ENCODE measurements at places on chromosomes 13 and 19. TPM values are rescaled to one million over a fixed set of nuclear protein-coding genes. Genes with fewer than 3 reads are reported as not detected.

DNA sequence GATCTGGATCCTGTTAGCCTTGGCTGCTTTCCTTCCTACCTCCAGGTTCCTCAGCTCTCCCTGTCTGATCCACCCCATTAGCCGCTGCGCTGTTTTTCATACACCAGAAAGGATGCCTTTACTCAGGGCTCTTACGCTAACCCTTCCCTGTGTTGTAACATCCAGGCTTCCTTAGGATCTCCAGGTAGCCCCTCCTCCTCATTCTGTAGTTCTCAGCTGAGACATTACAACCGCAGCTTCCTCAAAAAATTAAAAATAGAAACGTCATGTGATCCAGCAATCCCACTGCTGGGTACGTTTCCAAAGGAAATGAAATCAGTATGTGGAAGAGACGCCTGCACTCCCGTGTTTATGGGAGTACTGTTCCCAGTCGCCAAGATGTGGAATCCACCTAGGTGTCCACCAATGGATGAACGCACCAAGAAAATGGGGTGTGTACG, 18.4 kb upstream of the MYADM start:
- DNase-seq, result no peak

The ZSWIM9 gene
- total RNA-seq, result 2.0 TPM

- DNase-seq, result no peak
These were observed 149.8 kb downstream of the ZNF536 start for GRCh38 chr19:30521937-30522336.

- DNase-seq, result no peak
These were observed 136.2 kb downstream of the FLT1 start for GRCh38 chr13:28358708-28359107.

DNA sequence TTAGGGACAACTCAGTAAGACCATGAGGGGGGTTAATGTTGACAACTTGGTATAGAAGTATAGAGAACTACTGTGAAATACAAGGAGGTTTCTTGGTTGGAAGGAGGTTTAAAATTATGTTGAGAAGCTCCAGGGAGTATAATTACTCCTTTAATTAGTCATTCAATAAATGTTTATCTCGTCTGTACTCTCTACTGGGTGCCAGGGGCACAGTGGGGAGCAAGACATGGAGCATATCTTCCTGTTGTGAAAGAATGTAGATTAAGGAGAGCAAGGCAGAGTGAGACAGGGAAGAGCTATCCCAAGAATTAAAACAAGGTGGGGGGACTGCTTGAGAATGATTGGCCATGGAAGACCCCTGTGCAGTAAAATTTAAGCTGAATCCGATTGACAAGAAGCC, 33.7 kb upstream of the TDRD3 start:
- DNase-seq, result no peak

The ZNF575 gene
- total RNA-seq, result 0.82 TPM

- DNase-seq, result no peak
These were observed 79.4 kb downstream of the MAP4K1 start for GRCh38 chr19:38538386-38538785.

GRCh38 chr19:46955813-46956371, 63.7 kb upstream of the NPAS1 start:
- no peak for DNase-seq

The PRMT1 gene
- total RNA-seq, result 248 TPM

The UNC13A gene
- total RNA-seq, result 27.3 TPM

DNA sequence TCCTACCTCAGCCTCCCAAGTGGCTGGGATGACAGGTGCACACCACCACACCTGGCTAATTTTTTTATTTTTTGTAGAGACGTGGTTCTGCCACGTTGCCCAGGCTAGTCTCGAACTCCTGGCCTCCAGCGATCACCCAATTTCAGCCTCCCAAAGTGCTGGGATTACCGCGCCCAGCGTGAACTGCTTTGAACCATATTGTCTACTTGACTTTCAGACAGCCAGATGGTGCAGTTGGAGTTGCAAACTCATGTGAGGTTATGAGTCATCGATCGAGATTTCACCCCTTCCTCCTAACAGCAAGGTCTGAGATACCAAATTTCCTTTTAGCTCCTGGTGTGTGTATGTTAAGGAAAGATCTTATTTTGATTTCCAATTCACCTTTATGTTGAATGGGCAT, 2.7 kb downstream of the SLC27A1 start:
- no peak for DNase-seq

GRCh38 chr19:14434543-14435319, 1.6 kb downstream of the PKN1 start:
- no peak for DNase-seq

GRCh38 chr13:47832458-47832972, 168.6 kb downstream of the SUCLA2 start:
- DNase-seq, result no peak

The NBEA gene
- 209 TPM for total RNA-seq

GRCh38 chr13:114147803-114148520, 15.5 kb upstream of the RASA3 start:
- DNase-seq, result no peak

The RFPL4A gene
- total RNA-seq, result not detected

- DNase-seq, result peak; percentile 87
These were observed 7.9 kb downstream of the UNC13A start for GRCh38 chr19:17680230-17680722.

The ZNF468 gene
- 57.9 TPM for total RNA-seq

DNA sequence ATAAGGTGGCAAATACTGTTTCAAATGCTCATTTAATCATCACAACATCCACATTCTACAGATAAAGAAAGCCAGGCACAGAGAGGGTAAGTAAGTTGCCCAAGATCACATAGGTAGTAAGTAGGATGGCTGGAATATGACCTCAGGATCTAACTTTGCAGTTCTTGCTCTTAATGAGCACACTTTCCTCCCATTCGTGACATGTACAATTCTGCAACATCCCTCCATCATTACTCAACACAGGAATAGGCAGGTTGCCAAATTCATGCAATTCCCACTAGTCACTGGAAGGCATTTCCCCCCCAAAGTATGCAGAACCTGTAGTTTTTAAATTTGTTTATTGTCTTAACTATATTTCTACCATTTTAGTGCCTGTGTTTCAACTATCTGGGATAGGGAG, 109.2 kb downstream of the OLFM4 start:
- no peak for DNase-seq

DNA sequence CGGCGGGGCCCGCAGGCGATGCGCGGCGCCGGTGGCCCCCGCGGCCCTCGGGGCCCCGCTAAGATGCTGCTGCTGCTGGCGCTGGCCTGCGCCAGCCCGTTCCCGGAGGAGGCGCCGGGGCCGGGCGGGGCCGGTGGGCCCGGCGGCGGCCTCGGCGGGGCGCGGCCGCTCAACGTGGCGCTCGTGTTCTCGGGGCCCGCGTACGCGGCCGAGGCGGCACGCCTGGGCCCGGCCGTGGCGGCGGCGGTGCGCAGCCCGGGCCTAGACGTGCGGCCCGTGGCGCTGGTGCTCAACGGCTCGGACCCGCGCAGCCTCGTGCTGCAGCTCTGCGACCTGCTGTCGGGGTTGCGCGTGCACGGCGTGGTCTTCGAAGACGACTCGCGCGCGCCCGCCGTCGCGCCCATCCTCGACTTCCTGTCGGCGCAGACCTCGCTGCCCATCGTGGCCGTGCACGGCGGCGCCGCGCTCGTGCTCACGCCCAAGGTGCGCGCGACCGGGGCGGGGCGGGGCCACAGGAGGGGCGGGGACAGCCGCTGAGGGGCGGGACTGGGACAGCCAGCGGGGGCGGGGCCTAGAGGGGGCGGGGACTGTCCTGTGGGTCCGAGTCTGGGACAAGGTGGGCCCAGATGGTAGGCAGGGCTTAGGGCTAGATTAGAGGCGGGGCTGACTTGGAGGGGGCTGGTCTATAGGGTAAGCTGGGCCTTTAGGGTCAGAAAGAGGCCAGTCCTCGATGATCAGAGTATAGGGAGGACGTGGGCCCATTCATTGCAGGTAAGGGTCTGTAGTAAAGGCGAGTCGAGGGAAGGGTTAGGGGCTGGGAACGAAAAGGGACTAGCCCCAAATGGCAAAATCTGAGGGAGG, 5.1 kb downstream of the GRIN2D start:
- DNase-seq, result peak; percentile 71

DNA sequence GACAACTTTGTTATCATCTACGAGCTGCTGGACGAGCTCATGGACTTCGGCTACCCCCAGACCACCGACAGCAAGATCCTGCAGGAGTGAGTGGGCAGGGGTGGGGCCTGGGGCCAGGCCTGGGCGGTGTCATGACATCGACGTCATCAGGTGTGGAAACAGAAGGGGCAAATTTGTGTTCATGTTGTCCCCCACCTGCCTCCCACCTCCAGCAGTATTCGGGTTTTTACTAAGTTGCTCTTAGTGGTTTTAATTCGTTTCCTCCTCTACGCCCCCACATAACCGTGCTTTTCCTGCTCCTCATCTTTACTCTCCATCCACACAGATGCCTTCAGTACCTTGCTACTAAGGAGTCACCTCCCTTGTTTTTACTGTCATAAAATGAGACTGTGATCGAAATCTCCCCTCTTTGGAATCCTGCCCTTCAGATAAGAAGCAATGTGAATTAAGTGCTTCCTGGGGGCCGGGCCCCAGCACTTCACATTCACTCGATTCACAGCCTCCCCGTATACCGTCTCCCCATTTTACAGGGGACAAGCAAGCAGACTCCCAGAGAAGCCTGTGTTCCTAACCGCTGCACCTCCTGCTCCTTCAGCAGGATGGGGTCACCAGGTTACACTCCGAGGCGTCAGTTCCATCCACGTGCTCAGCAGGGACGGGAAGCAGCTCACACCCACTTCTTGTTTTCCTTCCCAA, 10.5 kb downstream of the AP1M1 start:
- no peak for DNase-seq

DNA sequence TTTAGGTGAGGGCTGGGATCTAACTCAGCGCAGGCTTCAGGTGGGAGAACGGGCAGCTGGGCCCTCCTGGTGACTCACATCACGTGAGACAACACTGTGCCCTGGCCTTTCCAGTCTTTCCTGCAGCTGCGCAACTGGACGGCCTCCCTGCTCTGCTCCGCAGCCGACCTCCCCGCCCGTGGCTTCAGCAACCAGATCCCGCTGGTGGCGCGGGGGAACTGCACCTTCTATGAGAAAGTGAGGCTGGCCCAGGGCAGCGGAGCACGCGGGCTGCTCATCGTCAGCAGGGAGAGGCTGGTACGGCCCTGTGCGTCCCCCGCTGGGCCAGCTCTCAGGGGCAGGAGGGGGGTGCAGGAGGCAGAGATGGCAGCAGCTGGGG, 8.8 kb downstream of the SPPL2B start:
- DNase-seq, result peak; percentile 64

The MYH14 gene
- total RNA-seq, result 0.82 TPM

DNA sequence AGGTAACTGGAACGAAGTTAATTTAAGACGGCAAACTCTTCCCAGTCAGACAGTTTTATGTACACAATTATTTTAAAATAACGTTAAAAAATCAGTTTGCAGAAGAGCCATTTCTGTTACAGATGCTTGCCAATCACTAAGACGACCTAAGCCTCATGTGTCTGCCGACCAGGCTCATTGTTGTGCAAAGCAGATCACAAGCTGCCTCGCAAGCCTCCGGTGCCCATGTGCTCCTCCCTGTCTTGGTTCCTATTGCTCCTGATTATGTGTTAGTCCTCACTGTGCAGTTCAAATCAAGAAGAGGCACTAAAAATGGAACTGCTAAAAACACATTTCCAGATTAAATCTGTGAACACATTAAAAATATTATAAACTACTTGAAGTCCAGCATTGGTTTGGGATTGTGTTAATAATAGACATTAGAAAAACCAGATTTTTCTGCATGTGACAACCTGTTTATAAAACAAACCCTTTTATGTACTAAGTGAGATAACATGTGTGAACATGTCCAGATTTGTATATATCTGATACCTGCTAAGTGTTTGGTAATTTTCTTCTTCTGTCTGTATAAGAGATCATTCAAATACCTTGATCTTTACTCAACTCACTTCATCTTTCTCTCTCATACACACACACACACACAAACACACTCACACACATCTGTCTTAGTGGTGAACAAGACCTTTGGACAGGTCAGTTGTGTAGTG, 81.9 kb upstream of the SLC15A1 start:
- DNase-seq, result no peak

- DNase-seq, result no peak
These were observed 863.3 kb downstream of the UQCRFS1 start for GRCh38 chr19:28349604-28350003.

DNA sequence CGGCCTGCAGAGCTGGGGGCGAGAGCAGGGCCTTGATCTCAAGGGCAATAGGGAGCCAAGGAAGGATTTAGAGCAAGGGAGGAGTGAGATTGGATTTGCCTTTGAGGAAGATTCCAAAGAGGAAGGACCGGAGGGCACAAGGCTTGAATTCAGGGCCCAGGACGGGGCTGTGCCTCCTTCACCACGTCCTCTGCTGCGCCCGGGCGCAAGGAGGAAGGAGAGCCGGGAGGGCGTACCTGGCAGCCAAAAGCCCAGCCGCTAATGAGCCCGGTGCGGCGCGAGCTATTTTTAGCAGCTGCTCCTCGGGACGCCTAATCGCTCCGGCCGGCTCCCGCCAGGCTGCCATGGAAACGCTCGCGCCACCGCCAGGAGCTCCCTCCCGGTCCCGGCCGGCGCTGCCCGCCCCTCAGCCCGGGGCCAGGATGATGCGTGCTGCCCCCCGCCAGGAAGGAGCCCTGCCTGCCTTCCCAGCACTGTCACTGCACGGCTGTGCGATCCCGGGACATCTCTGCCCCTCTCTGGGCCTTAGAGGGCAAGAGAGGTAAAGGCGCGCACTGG, 31.3 kb downstream of the TINCR start:
- DNase-seq, result peak; percentile 69

DNA sequence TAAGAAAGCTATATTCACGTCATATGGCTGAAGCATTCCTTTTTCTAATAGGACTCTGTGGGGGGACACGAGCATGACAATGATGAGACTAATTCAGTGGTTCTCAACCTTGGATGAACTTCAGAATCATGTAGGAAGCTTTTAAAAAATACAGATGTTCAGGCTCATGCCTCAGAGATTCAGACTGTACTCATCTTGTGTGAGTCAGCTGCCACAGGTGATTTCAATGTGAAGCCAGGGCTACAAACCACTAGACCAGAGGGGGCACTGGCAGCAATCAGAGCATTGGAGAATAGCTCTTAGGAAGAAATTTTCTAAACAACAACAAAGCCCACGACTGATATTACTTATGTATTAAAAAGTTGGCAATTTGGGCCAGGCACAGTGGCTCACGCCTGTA, 91.7 kb downstream of the SERP2 start:
- DNase-seq, result no peak

The PCDH20 gene
- 17.9 TPM for total RNA-seq

GRCh38 chr19:11814029-11814699, at the start of gene ZNF440:
Gene ZNF440 (plus strand): TSS chr19:11814273. CDS start chr19:11814448, 175 bp downstream.
- peak; percentile 94 for DNase-seq

DNA sequence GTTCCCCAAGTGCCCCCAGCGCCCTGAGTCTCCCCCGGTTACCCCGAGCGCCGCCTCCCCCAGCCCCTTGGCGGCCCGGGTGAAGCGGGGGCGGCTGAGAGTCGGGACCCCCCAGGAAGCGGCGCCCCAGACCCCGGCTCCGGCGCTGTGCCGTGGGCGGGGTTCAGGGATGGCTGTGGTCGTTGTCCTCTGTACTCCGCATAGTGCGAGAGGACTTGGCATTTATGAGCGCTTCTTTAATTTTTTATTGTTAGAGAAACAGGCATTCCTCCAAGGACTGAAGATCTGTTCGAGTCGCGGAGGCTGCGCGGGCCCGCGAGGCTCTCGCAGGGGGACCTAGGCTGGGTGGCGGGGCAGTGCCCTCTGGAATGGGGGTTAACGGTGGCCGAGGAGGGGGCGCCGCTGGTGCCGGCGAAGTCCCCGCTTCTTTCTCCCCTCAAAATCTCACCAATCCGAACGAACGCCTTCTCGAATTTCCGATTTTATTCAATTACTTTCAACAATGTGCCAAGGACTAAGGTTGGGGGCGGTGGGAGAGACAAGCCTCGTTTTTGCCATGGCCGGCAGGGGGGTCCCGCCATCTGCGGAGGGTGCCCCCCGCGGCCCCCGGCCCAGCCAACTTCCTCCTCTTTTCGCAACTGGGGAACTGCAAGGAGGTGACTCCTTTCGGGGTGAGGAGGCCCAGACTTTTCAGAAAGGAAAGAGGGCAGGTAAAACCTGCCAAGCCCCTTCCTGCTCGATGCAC, 596 bp upstream of the GJB2 start:
- no peak for DNase-seq

Measured in frontal cortex (tissue), 4 donors.